ENCODE measurements at places on chromosomes 1 and 21.
A peak's percentile ranks its signal among the peaks of the same experiment; 100 is the strongest.

DNA sequence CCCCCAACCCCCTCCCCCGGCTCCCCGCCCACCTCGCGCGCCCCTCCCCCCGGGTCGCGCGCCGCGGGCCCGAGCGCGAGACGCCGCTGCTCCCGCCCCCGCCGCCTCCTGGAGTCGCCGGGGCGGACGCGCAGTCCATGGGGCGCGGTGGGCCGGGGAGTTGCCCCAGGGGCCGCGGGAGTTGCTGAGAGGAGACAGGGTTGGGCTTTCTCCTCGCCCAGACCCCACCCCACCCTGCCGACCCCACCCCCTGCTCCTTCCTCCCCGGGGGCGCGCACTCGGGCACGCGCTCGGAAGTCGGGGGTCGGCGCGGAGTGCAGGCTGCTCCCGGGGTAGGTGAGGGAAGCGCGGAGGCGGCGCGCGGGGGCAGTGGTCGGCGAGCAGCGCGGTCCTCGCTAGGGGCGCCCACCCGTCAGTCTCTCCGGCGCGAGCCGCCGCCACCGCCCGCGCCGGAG, at the start of gene LAMC1:
Gene LAMC1 (plus strand): TSS at position 275 of the 455 bp plus-strand sequence. CDS start 297 bp downstream, outside the sequence.
- DNase-seq: peak; percentile 77

- no peak for DNase-seq
These were observed 54.7 kb downstream of the B3GALT5 start for GRCh38 chr21:39667353-39667891.

GRCh38 chr1:5755552-5756125, 236.6 kb downstream of the NPHP4 start:
- no peak for DNase-seq

- DNase-seq: no peak
These were observed 70.8 kb downstream of the JAK1 start for GRCh38 chr1:64895500-64895899.

GRCh38 chr1:161404051-161404597, 36.4 kb upstream of the CFAP126 start:
- no peak for DNase-seq

DNA sequence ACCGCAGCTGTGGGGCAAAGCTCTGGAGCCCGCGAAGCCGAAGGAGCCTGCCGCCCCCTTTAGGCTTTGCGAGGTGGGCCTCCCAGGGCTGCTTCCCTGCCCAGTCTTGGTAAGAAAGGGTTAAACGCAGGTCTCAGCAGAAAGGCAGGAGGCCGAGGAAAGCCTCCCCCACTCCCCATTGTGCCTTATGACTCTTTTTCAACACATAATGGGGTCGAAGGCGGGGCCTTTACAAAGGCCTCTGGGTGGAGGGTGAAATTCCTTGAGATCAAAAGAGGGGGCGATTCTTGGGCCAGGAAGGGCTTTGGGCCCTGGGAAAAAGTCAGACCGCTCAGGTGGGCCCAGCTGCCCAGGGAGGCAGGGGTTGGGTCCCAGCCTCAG, 880 bp downstream of the ALPL start:
- no peak for DNase-seq

GRCh38 chr21:37484535-37485474, 118.2 kb downstream of the DYRK1A start:
- DNase-seq: no peak

- DNase-seq: peak; percentile 44
These were observed 47.8 kb upstream of the NRDC start for GRCh38 chr1:51926171-51926812.

- DNase-seq: no peak
These were observed 7.4 kb downstream of the MIB2 start for GRCh38 chr1:1622788-1623094.

DNA sequence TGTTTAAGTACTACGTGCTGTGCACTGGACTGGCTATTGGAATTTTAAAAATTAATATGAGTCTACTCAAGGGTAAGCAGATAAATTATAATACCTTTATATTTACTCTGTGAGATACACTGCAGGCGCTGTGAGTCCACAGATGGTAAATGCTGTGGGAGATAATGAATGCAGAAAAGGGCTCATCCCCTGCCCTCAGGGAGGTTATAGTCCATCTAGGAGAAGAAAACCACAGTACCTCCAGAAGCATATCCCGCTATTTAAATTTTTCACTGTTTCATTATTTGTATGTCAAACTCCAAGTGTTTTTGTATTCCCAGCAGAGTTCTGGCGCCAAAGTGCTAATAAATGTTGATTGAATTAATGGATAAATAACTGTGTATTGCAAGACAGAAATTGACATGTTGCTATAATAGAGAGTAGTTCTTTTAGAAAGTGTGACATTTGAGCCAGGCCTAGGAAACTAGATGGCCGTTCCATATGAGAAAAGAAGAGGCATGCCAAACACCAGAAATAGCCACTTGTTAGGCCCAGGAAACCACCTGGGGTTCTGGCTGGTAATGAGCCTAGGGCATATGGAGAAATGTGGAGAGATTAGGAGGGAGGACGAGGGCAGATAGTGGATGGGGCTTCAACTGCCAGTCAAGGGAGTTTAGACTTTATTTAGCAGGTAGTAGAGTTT, 61.7 kb downstream of the LRRC8D start:
- DNase-seq: no peak

- DNase-seq: no peak
These were observed 567.2 kb downstream of the NPHP4 start for GRCh38 chr1:5424802-5425703.

GRCh38 chr1:230293390-230293700, 132.8 kb downstream of the PGBD5 start:
- DNase-seq: no peak

DNA sequence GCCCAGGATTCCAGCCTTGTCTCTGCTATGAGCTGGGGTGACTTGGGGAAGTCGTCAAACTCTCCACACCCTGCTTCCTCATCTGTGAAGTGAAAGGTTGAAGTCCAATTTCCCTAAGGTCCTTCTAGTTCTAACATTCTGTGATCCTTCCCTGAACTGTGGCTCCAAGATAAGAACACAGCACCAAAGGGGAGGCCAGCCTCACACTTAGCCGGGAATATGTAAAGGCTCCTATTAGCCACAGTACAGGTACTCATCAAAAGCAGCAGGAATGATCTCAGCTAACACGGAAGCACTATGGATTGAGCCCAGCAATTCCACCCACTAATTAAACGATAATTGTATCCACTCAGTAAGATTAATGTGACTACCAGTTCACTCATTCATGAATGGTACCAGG, 4.0 kb downstream of the SLC30A10 start:
- no peak for DNase-seq

DNA sequence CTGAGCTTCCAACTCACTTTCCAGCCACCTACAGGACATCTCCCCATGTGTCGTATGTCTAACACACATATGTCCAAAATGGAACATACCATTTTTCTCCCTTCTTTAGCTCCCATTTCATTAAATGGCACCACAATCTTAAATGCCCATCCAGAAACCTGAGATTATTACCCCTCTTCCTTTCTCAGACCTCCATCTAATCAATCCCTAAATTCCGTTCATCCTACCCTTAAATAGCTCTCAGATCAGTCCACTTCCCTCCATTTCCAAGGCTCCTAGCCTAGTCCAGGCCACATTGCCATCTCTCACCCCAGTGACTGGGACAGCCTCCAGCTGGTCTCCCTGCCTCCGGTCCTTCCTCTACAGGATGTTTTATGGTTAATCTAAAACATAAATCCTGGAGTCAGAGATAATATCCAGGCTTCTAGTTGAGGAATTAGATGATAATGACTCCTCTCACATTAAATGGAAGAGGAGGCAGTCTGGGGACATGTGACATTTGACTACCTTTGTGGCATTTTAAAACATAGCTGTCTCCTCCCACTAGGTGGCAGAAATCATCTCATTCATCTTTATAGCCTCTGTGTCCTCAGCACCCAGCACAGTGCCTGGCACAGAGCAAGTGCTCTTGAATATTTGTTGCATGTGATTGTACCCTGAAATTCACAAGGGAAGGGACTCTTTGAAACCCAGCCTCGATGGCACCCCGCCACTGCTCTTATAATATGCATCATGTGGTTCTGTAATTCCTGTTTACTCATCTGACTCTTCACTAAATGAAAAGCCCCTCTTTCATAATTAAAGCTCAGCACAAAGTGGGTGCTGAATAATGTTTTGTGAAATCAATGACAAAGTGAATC, 102.3 kb downstream of the TMEM53 start:
- DNase-seq: no peak

DNA sequence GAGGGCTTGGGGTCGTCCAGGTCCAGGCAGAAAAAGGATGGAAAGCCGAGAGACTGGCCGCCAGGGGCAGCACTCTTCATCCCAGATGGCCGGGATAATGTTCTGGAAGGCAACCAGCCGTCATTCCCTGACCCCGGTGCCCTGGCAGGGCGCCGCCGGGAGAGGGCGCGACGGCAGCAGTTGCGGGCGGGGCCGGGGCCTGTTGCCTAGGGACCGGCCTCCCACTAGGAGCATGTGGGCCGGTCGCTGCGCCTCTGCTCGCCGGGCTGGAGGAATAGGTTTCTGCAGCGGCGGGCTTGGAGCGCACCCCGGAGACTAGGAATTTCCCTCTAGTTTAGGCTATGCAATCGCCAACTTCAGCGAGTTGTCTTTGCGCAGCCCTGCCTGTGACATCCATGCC, 11.0 kb downstream of the DMRTB1 start:
- DNase-seq: peak; percentile 40

DNA sequence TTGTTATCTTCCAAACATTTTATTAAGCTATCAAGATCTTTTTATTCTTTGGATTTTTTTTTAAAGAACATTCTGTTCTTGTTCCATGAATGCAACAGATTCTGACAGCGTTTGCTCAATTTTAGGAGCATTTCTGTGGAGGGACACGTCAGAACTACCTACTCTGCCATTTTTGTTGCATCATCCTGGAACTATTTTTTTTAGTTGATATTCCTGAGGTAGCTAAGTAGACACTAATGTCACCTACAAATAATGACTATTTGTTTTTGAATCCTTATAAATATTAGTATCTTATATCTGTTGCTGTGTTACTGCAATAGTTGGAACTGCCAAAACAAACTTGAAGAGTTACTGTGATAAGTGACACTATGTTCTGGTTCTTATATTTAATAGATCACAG, 57.2 kb downstream of the DNAI4 start:
- DNase-seq: no peak

DNA sequence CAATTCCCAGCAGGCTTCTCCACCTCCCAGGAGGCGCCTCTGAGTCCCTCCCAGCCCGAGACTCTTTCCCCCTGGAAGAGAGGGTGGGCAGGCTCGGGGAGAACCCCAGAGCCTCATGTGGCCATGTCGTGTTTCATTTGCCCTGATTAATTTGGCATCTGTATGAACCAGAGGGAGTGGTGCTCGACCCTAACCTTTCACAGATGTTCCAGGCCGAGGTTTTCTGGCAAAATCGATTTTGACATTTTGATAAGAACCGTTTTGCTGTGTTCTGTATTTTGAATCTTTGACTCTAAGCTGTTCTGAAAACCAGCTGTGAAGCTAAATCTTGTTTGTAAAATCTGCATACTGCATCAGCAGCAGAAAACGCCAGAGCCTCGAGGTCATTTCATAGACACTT, 367.4 kb downstream of the CAMTA1 start:
- DNase-seq: no peak

DNA sequence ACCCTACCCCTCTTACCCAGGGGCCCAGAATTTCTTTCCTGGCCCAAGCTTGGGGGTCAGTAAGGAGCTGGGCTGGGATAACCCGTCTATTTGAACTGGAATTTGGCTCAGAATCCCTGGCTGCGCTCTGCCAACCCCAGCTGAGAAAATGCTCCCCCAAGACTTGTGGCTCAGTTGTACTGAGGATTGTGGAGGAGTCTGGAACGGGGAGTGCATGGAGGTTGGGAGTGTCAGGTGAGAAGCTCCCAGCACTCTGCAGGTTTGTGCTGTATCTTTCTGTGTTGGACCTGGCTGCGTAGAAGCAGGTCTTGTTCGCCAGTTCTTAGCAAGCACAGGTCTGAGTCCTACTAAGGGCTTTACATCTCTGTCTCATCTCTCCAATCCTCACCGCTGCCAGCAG, 1.6 kb downstream of the TCEA3 start:
- no peak for DNase-seq

DNA sequence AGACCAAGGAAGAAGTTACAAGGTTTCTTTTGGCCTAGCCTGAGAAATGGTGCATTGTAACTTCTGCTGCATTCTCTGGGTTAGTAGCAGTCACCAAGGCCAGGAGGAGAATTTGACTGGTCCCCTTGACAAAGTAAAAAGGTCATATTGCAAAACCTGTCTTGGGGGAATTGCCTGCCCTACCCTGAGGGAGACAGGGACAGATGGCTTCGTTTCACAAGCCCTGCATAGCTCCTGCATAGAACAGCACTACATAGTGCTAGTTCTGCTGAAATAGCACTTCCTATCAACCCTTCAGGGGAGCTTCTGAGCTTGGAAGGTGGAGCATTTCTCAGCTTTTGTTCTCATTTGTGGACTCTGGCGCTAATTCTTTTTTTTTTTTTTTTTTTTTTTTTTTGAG, 20.4 kb upstream of the AK2 start:
- DNase-seq: no peak

DNA sequence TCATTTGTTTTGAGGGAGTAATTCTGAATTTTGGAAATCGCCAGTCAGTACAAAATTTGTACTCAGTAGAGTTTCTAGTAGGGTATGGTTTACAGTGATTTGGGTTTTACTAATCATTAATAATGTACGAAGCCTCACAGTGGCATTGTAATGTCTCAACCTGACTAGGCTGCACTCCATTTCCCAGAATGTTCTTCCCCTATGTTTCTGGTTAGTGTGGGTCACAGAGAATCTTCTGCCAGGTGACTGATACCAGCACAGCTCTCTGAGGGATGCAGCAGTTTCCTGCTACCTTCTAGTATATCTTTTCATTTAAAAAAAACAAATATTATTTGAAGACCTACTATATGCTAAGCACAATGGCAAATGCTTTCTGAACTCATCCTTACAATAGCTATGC, 112.9 kb downstream of the PTPN14 start:
- DNase-seq: no peak
